ENCODE measurements at places on chromosomes 4 and X.

- no peak for DNase-seq
These were observed 371.3 kb upstream of the INTU start for GRCh38 chr4:127261476-127261875.

GRCh38 chr4:20393486-20394100, 141.9 kb downstream of the SLIT2 start:
- DNase-seq, result no peak

GRCh38 chr4:54231768-54232688, 2.9 kb downstream of the PDGFRA start:
- DNase-seq, result no peak

DNA sequence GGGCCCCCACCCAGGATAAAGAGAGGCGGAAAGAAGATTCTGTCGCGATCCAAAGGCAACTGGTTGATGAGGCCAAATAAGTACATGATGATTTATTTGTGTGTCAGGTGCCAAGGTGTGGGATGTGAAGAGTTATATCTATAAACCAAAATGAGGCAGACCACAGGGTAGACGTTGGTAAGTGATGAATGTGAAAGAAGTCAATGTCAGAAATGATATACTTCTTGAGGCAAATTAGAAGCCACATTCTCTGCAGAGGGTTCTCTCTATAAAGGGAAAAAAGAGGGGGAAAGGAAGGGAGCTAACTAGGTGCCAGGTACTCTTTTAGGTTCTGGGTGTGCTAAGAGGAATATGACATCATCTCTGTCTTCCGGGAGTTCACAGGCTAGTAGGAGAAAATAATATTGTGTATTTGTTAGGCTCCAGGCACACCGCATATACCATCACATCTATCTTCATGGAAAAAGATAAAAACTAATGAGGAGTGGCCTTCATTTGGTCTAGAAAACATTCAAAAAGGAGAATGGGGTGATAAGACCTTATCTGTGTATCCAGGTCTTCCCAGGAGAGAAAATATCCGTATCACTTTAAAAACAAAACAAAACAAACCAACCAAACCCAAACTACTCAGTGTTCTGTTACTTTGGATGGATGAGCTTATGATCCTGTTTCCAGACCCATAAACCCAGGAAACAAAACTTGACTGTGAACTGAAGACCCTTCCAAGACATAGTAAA, 4.8 kb upstream of the SH2D1A start:
- DNase-seq, result no peak

GRCh38 chr4:13912966-13913365, 285.4 kb upstream of the BOD1L1 start:
- no peak for DNase-seq

- DNase-seq, result no peak
These were observed 29.5 kb downstream of the ABLIM2 start for GRCh38 chr4:8129136-8129535.

DNA sequence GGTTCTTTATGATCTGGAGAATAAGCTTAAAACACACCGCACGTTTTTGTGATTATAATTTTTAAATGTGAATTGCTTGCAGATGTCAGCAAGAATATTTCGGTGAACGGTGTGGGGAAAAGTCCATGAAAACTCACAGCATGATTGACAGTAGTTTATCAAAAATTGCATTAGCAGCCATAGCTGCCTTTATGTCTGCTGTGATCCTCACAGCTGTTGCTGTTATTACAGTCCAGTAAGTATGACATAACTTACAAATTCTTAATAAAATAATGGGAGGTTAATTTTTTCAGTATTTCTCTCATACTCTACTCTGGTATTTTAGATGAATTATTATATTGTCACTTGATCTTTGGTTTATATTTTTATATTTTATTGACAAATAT, 5.4 kb downstream of the AREG start:
- no peak for DNase-seq

DNA sequence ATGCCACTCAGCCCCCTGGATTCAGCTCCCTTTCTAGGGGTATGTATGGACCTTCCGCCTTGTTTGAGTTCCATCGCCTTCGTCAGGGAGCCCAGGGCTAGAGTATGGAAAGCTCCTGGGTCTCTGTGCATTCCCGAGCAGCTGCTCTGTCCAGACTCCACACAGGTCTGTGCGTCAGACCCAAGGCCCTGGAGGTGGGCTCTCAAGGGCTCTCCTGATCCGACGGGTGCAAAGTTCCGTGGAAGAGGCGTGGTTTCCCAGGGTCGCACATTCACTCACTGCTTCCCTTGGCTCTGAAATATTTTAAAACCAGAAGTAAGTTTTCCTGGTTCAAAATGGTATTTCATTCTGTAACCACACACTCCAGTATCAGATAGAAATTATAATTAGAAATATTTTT, 863.2 kb downstream of the TRIML1 start:
- no peak for DNase-seq

DNA sequence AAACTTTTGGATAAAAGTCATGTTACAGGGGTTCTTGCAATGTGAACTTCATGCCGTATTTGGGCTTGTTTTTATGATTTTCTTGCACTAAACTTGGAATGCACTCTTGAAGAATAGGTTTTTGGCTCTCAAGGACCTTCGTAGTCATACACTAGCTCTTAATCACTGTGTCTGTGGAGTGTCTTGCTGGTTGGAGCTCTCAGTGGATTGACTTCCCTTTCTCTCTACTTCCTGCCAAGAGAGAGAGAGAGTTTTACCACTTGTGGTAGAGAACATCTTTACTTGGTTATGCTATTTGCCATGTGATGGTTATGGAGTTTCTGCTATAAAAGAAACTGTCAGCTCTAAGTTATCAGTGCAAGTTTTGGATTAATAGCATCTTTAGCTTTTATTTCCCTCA, 112.4 kb downstream of the BMPR1B start:
- no peak for DNase-seq

DNA sequence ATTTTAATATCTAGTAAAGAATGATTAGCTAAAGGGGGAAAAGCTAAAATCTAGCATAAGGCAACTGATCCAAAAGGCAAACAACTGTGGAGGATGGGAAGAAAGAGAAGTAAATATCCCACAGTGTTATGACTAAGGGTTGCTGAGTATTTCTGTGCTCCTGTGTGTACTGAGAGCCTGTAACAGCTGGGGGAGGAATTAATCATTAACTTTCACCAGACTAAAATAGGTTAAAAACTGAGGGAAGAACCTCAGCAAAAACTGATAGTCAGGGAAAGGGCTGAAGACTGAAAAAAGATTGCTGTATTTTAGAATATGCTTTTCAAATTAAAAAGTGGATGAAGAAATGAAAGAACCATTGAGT, 365.9 kb downstream of the CXXC4 start:
- DNase-seq, result no peak

GRCh38 chrX:50718776-50719175, 95.2 kb downstream of the SHROOM4 start:
- no peak for DNase-seq

DNA sequence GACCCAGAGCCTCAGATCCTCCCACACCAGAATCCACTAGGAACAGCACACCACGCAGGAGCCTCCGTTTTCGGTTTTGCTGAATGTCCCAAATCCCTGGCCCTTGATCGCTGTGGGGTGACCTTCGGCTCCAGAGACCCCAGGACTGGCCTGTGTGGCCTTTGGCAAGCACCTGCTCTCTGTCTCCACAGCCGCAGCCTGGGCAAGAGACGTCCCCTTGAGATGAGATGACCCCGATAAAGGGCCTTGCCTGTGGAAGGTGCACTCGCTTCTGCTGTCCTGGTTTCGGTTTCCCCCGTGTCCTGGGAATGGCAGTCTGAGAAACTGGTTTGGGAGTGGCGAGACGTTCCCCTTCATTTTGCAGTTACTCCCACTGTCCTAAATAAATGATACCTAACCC, 9.6 kb downstream of the PSAPL1 start:
- no peak for DNase-seq

- no peak for DNase-seq
These were observed 1554.7 kb upstream of the TENM3 start for GRCh38 chr4:180688480-180688879.

- no peak for DNase-seq
These were observed 15.2 kb downstream of the ASB11 start for GRCh38 chrX:15299941-15300851.

GRCh38 chrX:49257846-49258748, 6.4 kb downstream of the FOXP3 start:
- DNase-seq, result no peak

DNA sequence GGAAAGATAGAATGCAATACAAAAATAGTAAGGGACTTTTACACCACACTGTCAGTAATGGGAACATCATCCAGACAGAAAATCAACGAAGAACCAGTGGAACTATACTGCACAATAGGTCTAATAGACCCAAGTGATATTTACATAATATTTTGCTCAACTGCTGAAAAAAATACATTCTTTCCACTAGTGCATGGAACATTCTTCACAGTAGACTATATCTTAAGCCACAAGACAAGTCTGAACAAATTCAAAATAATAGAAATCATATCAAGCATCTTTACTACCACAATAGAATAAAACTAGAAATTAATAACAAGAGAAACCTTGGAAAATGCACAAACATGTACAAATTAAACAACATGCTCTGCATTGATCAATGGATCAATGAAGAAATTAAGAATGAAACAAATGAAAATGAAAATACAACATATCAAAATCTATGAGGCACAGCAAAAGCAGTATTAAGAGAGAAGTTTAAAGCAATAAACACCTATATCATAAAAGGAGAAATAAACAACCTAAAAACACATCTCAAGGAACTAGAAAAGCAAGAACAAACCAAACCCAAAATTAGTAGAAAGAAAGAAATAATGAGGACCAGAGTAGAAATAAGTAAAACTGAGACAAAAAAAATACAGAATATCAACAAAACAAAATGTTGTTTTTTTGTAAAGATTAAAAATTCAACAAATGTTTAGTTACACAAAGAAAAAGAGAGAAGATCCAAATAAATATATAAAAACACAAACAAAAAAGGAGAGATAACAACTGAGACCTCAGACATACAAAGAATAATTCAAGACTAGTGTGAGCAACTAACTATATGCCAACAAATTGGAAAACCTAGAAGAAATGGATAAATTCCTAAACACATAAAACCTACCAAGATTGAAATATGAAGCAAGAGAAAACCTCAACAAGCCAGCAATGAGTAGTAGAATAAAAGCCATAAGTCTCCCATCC, 51.5 kb upstream of the ANTXR2 start:
- DNase-seq, result no peak

- DNase-seq, result no peak
These were observed 13.7 kb upstream of the HTRA3 start for GRCh38 chr4:8255698-8256441.

GRCh38 chr4:90122355-90122748, 4.8 kb upstream of the CCSER1 start:
- no peak for DNase-seq

GRCh38 chr4:161657616-161658015, 506.2 kb downstream of the FSTL5 start:
- no peak for DNase-seq

DNA sequence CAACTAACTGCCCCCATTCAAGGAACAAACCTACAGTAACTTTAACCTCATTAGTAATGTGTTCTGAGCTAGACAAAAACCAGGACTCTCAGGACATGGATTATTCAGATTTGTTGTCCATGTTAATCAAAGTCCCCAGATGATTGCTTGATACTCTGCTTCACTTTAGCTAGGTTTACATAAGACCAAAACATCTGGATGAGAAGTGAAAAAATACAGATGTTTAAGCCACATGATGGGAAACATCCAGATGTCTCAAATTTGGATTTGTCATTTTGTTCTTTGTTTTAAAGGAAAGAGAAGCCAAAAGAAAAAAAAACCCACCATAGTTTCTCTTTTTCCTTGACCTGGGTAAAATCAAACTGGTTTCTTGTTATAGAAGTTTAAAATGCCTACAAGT, 48.5 kb upstream of the NRK start:
- DNase-seq, result no peak

DNA sequence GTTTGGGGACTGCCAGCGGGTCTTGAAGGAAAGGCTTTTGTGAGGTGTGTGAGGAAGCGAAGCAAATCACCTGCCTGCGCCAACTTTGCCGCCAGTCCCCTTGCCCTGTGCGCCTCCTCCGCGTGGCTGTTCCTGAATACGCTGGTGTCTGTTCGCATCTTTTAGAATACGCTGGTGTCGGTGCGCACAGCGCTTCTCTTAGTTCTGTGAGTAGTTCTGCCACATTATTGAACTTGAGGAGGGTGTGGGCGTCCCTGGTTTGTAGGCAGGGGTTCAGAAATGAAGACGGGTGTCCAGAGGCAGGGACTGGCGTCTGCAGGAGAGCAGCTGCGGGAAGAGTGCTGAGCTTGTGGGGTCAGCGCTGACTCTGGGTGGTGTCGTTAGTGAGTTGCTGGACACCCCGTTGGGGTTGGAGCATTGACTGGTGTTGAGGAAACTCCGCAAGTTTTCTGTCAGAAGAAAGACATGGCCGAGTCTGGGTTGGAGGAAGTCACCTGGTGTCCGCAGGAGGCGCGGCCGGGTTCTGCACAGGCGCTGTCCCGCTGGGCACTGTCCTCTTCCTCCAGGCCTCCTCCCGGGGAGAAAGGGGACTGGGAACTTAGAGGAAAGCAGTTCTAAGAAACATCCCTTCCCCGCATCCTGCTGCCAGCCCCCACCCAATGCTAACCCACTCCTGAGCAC, 930 bp downstream of the ZNF718 start:
- peak; percentile 33 for DNase-seq
